Natural killer cell treated with Interleukin-12 subunit alpha and Interleukin-12 subunit beta and Interleukin-15 and Interleukin-18, amount 100 ng/mL, for 72 hours (primary cell): ENCODE measurements at places on chromosomes 2 and 18.
A peak's percentile ranks its signal among the peaks of the same experiment; 100 is the strongest.

DNA sequence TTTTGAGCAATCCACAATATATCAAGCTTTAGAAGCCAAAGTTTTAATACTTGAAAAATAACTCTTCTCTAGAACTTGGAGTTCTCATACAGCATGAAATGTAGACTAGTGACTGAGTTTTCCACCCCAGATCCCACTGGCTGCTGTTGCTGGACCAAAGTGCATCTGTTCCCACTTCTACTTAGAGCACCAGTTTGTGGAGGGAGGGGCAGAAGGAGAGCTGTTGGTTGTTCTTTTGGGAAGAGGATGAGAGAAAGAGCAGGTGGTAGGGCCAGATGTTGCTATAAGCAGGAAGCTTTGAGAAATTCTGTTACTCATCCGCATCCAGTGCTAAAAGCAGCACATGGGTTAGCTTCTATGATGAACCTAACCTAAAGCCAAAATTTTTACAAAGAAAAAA, 59.0 kb downstream of the MBD2 start:
- no peak for DNase-seq

DNA sequence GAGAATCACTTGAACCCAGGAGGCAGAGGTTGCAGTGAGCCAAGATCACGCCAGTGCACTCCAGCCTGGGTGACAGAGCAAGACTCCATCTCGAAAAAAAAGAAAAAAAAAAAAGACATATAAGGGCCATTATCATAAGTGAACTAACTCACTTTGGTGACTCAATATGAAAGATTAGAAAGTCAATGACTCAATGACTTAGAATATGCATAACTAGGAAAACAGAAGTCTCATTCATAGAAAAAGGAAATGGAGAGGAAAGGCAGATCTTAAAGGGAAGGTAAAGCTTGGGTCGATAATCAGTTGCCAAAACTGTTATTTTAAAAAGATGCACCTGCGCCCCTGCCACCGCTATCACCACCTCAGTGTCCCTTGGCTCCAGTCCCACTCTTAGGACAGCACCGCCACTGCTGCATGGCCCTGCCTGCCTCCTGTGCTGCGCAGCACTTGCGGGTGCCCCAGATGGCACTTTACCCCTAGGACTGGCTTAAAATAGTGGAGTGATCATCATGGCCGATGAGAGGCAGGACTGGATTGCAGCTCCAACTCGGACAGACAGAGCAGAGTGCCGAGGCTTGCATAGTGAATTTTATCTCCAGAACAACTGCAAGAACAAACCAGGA, 54.7 kb downstream of the INO80D start:
- no peak for DNase-seq

DNA sequence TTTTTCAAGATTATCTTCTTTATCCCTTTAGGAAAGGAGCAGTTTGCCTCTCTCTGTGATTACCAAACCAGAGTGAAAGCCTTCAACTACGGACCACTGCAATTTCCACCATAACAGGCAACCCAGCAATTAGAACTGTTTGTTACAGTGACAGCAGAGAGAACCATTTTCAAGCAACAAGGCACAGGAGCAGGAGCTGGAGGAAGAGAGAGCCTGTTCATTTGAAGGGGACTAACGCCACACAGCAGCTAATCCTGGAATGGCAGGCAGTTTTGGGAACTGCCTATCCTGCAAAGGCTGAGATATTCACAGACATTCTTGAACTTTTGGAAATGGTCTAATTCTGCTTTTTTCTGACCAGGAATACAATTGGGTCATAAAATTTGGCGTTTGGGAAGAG, 1541.9 kb upstream of the PIK3C3 start:
- DNase-seq = no peak

DNA sequence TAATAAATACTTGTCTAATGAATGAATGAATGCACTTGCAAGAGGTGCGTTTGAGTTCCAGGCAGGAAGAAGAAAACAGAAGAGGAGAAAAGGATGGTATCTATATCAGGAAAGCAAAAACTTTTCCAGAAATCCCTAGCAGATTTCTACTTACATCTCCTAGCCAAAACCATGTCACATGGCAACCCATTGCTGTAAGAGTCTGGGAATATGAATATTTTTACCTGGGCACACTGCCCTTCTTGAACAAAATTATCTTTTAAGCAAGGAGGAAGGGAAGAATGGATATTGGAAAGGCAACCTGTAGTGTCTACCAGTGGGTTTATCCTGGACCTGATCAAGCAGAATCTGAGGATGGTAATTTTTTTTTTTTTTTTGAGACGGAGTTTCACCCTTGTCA, 44.2 kb upstream of the ASXL2 start:
- DNase-seq = no peak

- DNase-seq = no peak
Measured at GRCh38 chr2:86039178-86039962, 66.3 kb downstream of the POLR1A start.

- no peak for DNase-seq
Measured at GRCh38 chr18:8480506-8481328, 128.5 kb upstream of the RAB12 start.

DNA sequence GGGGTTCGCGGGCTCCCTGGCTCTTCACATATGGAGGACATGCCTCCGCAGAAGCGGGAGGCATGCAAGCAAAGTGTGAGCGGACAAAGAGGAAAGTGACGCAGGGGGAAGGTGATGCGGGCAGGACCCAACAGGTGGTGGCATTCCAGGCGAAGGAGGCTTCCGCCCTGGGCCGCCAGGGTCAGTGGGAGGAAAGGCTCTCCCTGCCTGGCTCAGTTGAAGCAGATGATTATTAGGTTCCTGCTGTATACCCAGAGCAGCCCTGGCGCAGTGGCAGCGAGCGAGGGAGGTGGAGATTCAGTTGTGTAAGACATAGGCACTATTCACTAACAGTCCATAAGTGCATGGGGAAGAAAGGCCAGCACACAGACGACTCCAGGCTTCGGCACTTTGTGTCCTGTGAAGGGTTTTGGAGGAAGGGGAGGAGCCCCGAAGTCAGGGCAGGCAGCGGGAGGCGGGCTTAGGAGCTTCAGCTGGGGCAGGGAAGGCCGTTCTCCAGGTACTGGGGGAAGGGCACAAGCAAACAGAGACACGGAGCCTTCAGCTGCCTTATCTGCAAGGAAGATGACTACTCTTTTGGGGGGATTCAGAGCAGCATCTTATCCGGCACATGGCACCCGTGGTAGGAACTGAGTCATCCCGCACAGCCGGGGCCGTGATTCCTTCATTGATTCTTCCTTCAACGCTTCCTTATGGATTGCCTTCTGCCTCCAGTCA, 89.8 kb downstream of the TGOLN2 start:
- DNase-seq = no peak

DNA sequence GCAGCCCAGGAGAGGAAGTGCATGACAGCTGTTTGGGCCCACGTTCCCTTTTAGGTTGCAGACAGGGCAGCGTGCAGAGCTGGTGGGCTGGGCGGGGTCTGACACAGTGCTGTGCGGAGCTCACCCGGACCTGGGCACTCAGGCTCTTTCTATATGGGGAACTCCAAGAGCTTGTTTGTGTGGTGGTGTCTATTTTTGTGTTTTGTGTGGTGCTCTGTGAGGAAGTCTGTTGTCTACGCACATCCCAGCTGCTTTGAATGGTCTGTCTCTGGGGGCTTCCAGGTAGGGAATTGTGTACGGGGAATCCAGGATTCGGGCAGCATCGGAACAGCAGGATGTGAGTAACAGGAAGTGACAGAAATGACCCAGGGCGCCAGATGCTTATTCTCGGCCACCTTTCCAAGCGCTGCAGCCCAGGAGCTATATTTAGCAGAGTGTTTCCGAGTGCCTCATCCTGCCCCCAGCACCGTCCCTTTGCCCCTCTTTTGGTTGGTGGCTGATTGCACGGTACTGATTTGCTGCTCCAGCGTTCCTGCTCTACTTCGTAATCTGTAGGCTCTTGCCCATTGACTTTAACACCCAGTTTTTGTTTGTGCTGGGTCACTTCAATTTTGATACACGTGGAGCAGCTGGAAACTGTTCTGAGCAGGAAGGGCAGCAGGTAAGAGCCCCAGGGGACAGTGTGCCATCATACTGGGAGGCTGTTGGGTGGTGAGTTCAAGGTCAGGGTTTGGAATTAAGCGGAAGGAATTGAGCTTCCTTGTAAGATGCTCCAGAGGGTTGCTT, 64.7 kb downstream of the DGKD start:
- DNase-seq = peak; percentile 70

DNA sequence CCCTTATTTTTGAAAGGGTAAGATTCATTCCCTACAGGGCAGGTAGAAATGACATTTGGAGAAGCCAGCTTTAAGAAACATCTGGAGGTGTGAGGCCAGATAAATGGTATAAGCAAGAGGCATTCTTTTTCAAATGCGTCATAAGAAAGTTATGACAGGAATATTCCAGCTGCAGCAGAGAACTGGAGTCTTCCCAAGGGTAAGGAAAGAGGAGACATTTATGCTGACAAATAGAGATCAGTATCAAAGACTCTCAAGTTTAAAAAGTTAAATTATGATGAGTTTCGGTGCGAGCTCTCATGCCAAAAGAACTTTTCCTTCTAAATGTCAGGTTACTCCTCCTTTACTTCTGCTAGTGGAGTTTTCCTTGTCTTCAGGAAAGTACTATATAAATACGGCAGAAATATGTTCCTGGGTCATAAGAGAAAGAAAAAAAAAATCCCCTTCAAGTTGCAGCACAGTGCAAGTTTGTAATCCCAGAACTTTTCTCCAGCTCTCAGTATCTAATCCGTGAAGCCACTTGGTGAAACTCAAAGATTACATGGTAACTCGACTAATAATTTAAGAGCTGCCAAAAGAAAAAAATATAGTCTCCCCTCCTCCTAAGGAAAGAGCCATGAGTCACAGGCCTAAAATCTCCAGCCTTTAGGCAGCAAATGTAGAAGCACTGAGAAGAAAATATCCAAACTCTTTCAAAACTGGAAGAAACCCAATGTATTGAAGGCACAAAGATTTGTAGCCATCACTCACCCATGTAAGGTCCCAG, 428.1 kb downstream of the MEIS1 start:
- no peak for DNase-seq

- no peak for DNase-seq
Measured at GRCh38 chr18:13216092-13216582, 2.4 kb upstream of the LDLRAD4 start.

DNA sequence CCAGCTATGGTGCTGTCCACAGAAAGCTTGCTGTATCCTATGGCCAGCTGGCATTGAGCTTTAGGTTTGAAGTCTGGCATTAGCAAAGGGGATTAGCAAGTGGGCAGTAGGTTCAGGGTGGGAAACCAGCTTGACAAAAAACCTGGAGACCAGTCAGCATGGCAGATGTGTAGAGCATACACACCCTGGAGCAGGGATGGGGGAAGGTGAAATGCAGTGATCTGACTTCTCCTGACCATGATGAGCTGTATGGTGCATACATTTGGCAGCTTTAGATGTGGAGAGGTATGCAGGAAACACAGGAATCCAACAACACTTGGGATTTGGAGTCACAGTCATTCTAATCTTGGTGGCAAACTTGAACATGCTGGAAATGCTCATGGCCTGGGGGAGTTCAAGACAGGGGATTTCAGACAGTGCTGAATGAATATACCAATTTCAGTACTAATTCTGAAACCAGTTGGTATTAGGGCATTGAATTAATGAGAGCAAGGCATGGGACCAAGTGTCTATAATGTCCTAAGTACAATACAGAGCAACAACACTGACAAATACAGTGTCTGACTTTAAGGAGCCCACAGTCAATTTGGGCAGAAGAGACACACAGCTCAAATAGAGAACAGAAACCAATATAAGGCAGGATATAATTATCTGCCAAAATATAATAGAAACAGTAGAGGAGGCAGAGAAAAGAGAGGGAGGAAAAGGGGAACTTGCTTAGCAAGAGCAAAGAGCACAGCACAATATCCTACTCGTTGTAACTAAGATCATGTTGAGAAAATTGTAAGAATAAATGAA, 11.8 kb downstream of the ARHGAP15 start:
- DNase-seq = no peak

GRCh38 chr2:172181840-172182239, 79.1 kb upstream of the DLX2 start:
- no peak for DNase-seq

- no peak for DNase-seq
Measured at GRCh38 chr2:60554646-60555065, 1.2 kb upstream of the BCL11A start.
